ENCODE measurements at places on chromosomes 1 and 21.
A peak's percentile ranks its signal among the peaks of the same experiment; 100 is the strongest.

- DNase-seq, result peak; percentile 78
Measured at GRCh38 chr1:235503403-235504121, 690 bp downstream of the B3GALNT2 start.

DNA sequence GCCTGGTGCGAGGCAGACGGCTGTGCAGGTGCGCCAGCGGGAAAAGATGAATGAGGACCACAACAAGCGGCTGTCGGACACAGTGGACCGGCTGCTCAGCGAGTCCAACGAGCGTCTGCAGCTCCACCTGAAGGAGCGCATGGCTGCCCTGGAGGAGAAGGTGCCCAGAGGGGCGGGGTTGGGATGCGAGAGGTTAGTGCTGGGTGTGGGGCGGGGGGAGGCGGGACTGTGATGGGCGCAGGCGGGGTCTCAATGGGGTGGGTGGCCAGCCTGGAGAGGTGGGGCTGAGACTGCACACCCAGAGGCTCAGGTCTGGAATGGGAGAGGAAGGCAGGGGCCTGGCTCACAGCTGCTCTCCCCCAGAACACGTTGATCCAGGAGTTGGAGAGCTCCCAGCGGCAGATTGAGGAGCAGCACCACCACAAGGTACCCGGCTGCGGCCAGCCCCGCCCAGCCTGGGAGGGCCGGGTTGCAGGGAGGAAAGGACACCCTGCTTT lies 22.3 kb downstream of the PPFIA4 start:
- DNase-seq, result no peak

DNA sequence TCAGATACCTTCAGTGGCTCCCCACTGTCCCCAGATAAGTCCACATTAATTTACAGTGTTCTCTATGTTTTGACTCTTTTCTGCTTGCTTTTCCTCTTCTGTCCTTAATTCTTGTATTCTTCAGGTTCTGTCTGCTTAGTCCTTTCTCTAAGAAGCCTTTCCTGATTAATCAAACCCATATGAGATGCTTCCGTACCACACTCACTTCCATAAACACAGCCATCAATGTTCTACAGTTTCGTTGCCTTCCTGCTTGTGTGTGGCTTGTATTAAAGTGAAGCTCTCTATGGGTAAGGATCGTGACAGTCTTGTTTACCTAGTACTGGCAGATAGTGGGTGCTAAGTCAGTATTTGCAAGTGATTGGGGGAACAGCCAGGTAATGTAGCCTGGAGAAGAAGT lies 75.9 kb downstream of the PRDM2 start:
- DNase-seq, result no peak

DNA sequence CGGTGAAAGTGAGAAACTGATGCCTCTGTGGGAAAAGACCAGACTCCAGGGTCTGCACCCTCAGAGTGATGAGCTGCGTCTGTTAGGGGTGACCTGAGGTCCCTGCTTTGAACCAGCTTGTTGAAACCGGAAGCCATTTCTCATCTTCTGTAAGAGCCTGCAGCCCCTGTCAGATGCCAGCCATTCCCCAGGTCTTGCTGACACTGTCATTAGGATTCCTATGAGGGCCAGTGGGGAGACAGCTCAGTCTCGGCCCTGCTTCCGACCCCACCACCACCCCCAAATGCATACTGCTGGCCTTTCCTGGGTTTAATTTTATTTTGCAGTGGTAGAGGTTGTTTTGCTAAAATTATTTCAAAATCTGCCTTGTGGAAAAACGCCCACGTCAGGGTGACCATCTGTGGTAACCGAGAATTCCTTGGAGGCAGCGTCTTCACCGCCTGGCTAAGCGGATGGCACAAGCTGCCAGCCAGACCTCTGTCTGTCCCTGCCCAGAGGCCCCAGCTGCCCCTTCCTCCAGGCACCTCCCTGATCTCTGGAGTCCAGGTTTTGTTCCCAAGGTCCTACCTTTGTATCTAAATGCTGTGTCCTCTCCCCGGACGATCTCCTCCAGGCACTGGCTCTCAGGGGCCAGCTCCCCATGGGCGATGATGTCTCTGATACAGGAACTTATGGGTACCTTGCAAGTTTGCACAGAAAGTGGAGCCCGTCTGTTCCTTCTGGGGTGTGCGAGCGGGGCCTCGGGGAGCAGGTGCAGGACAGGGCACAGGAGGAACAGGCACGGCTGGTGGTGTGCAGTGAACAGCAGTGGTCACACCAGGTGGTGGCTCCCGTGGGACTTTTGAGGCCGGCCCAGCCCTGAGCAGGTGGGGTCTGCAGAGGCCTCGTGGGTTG lies 49.9 kb downstream of the PRKCZ start:
- peak; percentile 22 for DNase-seq

GRCh38 chr21:44757731-44758130 lies 43.9 kb downstream of the UBE2G2 start:
- no peak for DNase-seq

GRCh38 chr1:226700861-226701260 lies 38.2 kb downstream of the ITPKB start:
- no peak for DNase-seq
